ENCODE measurements at places on chromosomes 3 and 15. TPM values are rescaled to one million over a fixed set of nuclear protein-coding genes. Genes with fewer than 3 reads are reported as not detected.
A peak's percentile ranks its signal among the peaks of the same experiment; 100 is the strongest.

GRCh38 chr3:16084887-16085286 is 89.6 kb upstream of the GALNT15 start:
- DNase-seq = no peak

DNA sequence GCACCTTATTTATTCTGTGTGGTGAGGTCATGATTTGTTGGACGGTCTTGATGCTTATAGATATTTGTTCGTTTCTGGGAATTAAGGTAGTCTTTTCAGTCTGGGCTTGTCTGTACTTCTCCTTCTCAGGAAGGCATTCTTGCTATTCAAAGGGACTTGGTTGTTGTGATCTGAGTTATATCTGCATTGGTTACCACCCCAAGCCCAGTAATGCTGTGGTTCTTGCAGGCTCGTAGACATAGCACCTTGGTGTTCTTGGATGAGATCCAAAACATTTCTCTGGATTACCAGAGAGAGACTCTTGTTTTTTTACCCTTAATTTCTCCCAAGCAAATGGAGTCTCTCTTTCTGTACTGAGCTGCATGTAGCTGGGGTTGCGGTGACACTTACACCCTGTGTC is 128.0 kb upstream of the CBLB start:
- DNase-seq = no peak

GRCh38 chr15:88603885-88604284 is 17.3 kb upstream of the AEN start:
- DNase-seq = no peak

DNA sequence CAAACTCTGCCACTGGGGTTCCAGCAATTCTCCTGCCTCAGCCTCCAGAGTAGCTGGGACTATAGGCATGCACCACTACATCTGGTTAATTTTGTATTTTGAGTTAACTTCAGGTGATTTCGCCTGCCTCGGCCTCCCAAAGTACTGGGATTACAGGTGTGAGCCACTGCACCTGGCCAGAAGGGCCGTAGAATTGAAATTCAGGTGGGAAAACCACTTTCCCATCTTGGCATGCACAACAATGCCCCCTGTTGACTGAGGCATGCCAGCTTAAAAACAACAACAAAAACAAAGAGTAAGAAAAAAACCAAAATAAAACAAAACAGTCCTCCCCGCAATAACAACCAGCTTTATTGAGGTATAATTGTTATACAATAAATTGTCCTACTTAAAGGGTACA is 32.6 kb upstream of the RAB11A start:
- DNase-seq = no peak

DNA sequence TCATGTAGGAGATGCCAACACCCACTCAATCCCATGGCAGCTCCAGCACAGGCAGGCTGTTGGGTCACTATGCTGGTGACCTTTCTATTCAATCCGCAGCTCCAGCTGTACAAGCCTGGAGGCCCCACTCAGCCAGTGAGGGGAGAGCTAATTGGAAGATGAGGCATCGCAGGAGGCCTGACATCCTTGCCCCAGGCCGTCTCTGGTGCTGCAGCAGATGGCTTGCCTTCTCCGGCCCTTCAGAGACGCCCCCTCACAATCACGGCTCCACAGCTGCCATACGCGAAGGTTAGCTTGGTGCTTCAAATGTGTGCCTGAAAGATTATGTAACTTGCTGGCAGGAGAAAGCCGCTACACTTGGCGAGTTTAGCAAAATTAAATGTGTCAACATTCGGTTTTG is 104.2 kb upstream of the CLSTN2 start:
- no peak for DNase-seq

GRCh38 chr3:189820365-189820720 is 189.2 kb downstream of the TP63 start:
- DNase-seq = no peak

Gene CHRM5
- polyA plus RNA-seq = 0.14 TPM

DNA sequence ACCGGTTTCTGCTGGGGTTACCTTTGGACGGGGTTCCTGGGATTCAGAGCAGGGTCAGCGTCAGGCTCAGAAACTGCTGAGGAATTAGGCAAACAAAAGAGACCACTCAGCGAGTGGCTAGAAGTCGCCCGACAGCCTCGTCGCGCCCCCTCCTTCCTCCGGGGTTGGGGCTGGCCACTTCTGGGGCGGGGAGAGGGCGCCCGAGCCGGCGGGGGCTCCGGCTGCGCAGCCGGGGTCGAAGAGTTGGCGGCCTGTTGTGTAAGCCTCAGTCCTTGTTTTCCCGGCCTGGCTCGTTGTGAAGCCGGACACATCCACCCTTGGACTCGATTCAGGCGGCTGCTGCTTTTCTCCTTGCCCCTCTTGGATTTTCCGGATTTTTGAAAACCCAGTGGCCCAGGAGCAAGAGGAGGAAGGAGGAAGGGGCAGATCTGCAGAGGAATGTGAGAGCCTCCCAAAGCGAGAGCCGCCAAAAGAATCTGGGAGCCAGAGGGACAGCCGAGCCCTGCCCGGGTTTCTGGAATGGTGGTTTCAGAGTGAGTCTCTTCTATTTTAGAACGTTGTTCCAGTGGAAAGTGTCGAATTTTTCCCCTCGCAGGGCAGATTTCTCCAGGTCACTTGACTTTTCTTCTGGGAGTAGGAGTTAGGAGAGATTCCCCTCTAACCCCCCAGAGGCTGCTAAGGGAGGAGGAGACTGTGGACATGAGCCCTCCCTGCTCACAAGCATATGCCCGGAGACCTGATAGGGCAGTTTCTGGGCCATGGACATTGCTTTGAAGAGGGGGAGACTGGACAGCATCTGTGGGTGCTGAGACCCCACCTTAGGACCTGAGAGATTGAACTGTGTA is 666 bp downstream of the SNX33 start:
- DNase-seq = no peak

Gene ASB14
- 1.2 TPM for polyA plus RNA-seq

Gene RAB43
- 2.8 TPM for polyA plus RNA-seq

GRCh38 chr15:97745481-97746071 is 214.9 kb upstream of the ARRDC4 start:
- DNase-seq = no peak

Gene SYNM
- polyA plus RNA-seq = 1.8 TPM

Gene CHL1
- 13.6 TPM for polyA plus RNA-seq

GRCh38 chr15:41022487-41023090 is 69.3 kb downstream of the CHAC1 start:
- peak; percentile 25 for DNase-seq

- DNase-seq = no peak
Measured at GRCh38 chr15:83893308-83893707, 239.4 kb downstream of the ADAMTSL3 start.

Gene RLBP1
- not detected for polyA plus RNA-seq

Gene ARPIN
- polyA plus RNA-seq = 30.6 TPM

DNA sequence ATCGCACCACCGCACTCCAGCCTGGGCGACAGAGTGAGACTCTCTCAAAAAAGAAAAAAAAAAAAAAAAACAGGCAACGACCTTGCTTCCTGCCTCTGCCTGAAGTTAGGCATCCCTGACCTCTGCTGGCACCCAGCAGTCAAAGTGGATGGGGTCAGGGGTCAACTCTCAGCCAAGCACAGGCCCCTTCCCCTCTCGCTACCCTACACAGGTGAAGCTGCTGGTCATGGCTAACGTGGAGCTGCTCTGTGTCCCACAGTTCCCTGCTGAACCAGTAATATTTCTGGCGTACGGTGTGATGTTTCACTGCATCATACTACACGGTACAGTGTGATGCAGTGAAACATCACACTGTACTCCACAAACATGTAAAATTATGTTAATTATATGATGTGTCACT is 13.9 kb upstream of the FRG2C start:
- no peak for DNase-seq

DNA sequence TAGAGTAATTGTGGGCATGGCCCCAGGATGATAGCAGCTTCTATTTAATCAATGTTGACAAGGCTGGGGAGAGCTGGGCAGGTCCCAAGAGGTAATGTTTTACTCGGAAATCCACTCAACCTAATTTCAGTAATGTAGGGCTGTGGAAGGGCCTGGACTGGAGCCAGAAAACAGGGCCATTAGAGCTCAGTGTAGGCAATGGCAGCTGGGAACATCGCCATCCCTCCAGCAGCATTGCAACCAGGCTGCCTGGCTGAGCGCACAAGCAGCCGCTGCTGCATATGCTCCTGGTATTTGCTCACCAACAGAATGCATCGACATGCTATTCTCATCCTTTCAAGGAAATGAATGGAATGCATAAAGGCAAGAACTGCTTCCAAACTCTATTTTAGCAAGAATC is 90.0 kb downstream of the GAP43 start:
- no peak for DNase-seq

DNA sequence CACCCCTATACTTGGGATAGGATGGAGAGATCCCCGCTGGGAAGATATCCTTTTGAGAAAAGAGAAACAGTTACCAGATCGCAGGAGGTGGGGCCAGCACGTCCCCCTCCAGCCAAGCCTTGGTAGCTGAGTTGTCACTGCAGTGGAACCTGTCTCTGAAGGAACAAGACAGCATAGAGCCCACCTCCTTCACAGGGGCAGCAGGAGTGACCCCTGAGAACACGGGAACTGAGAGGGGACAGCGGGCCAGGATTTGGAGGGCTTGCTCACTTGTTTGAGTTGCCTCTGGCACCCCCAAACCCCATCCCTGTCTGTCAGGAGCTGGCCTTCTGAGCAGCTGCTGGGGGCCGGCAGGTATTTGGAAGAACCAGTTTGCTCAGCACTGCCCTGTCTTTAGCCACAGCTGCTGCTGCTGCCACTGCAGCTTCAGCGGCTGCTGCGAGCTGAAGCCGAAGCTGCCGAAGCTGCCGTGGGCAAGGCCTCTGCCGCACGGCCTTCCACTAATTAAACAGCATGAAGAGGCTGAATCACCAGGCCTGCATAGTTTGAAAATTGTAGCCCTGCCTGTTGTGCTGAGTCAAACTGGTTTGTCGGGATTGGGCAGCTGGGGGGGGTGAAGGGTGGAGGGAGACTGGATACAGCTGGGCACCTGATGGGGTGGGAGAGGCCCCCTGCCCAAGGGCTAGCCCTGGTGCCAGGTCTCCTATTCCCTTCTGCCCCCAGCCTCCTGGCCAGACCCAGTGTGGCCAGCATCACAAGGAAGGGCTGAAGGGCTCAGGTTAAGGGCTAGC is 4.0 kb downstream of the EPHB3 start:
- no peak for DNase-seq

Gene KBTBD13
- 0.05 TPM for polyA plus RNA-seq

DNA sequence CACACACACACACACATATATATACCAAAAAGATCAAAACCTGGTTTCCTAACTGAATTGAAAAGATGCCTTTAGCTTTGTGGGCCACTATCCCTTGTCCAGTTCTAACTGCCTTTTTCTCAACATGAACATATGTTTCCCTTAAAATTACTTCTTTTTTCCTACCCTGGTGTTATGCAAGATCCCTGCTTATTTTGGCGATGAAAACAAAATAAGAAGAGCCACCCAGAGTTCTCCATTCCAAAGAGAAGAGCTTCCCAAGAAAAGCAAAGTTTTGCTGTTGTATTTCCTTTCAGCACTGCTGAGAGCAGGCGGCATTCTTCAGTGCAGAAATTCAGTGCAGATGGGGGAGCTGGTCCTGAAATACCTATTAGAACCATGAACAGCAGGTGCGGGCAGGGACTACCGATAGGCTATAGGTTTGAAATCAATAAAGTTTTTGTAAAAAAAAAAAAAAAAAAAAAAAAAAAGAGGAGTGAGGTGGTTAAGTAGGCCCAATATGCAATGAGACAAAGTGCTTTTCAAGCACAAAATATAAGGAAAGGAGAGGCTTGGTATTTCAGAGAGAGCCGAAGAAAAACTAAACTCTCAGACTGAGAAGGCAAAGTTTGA is 238.0 kb downstream of the FOXP1 start:
- DNase-seq = no peak

Gene TMEM266
- polyA plus RNA-seq = 11.3 TPM

DNA sequence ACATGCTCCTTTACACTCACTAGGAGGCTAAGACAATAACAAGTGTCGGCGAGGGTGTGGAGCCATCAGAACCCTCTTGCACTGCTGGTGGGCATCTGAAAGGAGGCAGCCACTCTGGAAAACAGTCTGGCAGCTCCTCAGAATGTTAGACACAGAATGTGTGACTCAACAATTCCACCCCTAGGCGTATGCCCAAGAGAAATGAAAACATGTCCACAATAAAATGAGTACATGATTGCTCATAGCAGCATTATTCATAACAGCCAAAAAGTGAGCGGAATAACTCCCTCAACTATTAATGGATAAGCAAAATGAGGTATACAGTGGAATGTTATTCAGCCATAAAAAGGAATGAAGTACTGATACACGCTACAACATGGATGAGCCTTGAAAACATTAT is 57.8 kb downstream of the WNT7A start:
- no peak for DNase-seq

GRCh38 chr3:2354702-2355101 is 256.0 kb downstream of the CNTN4 start:
- peak; percentile 7 for DNase-seq

DNA sequence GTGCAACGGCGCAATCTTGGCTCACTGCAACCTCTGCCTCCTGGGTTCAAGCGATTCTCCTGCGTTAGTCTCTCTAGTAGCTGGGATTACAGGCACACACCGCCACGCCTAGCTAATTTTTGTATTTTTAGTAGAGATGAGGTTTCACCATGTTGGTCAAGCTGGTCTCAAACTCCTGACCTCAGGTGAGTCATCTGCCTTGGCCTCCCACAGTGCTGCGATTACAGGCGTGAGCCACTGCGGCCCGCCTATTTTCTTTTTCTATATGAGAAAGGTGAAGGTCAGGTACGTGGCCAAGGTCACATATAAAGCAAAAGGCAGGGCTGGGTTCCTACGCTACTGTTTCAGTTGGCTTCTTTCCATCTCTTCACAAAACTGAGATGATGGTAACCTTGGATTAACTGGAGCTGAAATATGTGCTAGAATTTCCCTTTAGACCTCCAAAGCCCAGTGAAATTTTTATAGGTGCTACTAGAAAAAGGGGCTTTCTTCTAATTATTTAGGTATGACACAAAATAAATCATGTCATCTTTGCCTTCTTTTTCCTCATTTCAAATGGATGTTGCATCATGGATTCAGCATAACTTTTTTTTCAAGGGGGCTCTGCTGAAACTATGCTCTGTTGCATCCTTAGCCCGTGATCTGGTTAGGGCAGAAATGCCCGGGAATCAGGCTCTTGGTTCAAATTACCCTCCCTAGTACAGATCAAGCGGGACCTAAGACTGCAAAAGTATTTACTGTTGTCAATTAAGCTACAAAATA is 68.5 kb downstream of the MYO1E start:
- DNase-seq = no peak

All from left renal pelvis (tissue), 4 donors.